Foreskin fibroblast (primary cell): ENCODE measurements at places on chromosomes 2 and 18.

- no peak for DNase-seq
Observed at GRCh38 chr2:69159986-69160385, 147.0 kb downstream of the ANTXR1 start.

DNA sequence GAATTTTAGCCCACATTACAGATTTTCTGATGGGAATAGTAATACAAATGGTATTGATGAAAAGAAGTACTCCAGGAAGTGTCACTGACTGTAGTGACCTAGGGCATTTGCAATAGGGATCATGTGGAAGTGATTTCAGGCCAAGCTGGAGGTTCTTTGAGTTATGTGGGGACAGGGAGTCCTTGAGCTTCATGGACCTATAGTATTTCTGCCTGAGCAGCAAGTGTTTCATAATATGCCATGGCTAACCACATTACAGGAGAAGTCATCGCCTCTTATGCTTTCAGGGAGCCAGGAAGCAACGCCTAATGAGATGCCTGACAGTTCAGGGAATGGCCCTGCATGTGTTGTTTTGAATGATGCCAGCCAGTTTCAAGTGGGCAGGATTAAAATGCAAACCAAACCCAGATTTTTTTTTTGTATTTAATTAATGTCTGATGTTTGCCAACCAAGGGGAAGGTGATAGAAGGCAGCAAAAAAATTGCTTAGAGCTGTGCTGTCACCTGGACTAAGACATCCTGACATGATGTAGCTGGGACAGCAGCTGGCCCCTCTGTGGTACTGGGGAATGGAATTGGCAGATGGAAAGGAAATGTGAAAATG lies 109.5 kb downstream of the RAPGEF4 start:
- DNase-seq: peak; percentile 24

- peak; percentile 98 for DNase-seq
Observed at GRCh38 chr2:55862673-55863390, 60.8 kb downstream of the EFEMP1 start.

- peak; percentile 3 for DNase-seq
Observed at GRCh38 chr2:211455216-211455841, 898.9 kb downstream of the CPS1 start.

- no peak for DNase-seq
Observed at GRCh38 chr2:120315367-120316033, 30.4 kb upstream of the INHBB start.

- DNase-seq: no peak
Observed at GRCh38 chr2:125456693-125457363, 1199.1 kb upstream of the GYPC start.

GRCh38 chr2:36356298-36356989 lies 866 bp downstream of the CRIM1 start:
- DNase-seq: no peak

DNA sequence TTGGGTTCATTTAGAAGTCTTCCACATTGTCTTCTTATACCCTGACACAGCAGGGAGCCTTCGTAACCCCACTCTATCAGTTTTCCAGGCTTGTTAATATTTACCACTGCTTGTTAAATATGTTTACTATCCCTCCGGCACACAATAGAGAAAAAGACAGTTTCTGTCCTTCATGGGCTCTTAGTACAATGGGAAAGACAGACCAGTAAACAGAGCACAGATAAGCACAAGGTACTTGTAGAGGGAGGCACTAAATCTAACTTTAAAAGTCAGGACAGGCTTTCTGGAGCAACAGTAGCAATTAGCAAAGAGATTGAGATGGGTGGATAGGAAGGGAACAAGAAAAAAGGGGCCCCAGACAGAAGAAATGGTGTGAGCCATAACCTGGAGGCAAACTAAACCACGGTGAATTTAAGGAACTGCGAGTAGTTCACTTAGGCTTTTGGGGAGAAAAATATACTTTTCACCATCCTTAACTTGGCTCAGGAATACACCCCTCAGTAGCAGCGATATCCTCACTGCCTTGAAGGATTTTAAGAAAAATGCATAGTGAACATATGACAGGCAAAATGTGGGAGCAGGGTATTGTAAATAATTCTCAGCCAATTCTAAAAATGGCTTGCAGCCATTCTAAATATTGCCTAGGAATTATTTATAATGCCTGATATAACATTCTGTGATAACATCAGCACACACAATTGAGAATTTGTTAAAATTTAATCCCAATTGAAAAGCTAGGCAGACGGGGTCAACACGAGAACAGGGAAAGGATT lies 383.7 kb downstream of the CDH2 start:
- no peak for DNase-seq

DNA sequence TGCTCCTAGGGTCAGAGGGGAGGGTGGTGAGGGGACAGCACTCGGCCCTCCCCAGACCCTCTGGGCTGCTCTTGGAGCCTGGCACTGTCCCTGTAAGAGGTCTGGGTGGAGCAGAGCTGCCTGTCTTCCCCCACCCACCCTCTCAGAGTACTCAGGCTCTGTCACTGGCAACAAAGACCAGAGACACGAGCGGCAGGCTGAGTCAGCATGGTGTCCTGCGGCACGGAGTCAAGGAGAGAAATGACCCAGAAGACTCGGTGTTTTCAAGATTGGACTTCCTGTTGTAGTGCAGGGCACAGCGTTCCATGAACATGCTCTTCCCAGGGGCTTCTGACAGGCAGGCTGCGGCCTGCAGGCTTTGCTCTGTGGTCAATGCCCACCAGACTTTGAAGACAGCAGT lies 19.9 kb downstream of the SIGLEC15 start:
- no peak for DNase-seq

DNA sequence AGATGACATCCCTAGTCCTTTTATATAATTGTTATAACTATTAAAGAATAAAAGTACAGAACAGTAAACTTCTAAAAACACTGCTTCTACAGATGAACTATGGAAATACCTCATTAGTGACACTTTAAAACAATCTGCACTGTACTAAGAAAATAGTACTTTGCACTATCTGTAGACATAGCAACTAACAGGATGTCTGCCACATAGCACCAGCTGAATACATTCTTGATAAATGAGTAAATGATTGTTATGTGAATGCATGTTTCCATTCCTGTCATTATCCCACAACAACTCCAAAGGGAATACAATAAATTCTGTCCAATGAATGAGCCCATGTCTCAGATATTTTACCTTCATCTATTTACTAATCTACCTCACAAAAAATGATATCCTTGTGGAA lies 115.3 kb upstream of the SLC35G4 start:
- no peak for DNase-seq

DNA sequence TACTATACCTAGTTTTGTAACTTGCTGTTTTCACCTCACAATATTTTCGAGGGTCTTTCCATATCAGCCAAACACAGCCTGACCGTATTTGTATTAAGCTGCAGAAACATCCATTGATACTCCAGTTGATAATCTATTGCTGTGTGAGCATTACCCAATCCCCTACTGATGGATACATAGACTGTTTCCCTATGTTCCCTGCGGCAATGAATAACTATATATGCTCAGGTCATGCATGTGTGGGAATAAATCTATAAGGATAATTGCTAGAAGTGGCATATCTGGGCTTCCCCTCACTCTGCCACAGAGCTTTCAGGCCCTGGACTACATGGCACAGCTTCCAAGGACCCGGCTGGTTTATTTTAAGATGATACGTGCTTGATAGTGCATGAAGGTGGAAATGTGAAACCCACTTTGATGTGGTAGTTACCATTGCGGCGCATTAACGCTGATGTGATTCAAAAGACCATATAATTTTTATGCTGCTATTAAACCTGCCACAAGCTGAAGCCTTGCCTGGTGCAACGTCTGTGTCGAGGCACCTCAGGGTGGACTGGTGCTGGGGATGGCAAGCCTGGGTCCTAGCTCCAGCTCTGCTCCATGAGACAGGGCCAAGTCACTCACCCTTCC lies 130.8 kb upstream of the MSH6 start:
- no peak for DNase-seq

DNA sequence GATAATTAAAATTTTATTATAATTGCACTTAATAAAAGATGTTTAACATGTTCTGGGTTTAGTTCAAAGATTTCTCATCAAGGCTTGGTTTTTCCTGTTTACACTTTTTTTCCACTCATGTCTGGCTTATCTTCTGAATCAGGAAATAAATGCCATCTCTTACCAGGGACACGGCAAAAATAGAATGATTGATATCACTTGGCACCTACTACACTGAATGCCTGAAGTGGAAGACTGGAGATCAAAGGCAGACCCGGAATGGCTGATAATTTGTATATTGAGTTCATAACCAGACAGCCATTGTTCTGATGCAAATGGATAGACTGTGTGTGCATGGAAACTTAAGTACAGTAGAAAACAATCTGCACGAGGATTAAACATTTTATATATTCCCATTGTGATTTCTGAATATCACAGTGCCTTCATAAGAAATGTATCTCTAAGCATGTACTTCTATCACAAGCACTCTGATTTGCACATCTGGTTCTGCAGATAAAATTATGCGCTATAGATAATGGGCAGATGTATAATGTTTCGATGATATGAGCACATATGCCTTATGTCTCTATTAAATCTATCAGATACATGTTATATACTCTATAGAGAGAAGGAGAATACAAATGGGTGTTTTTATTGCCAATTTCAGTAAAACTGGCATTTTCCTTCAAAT lies 304.8 kb downstream of the RND3 start:
- DNase-seq: no peak

- no peak for DNase-seq
Observed at GRCh38 chr2:239147376-239147775, 253.4 kb downstream of the HDAC4 start.

- no peak for DNase-seq
Observed at GRCh38 chr2:169285531-169286235, 76.7 kb downstream of the LRP2 start.

DNA sequence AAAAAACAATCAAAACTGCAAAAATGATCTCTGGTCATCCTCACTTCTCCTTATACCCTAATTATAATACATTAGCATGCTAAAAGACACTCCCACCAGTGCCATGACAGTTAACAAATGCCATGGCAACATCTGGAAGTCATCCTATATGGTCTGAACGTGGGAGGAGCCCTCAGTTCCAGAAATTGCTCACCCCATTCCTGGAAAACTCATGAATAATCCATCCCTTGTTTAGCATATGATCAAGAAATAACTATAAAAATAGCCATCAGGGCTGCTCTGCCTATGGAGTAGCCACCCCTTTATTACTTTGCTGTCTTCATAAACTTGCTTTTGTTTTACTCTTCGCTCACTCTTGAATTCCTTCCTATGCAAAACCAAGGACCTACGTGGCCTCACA lies 5.7 kb upstream of the C2orf80 start:
- DNase-seq: no peak
